ENCODE measurements at places on chromosomes 2 and 18.
A peak's percentile ranks its signal among the peaks of the same experiment; 100 is the strongest.

DNA sequence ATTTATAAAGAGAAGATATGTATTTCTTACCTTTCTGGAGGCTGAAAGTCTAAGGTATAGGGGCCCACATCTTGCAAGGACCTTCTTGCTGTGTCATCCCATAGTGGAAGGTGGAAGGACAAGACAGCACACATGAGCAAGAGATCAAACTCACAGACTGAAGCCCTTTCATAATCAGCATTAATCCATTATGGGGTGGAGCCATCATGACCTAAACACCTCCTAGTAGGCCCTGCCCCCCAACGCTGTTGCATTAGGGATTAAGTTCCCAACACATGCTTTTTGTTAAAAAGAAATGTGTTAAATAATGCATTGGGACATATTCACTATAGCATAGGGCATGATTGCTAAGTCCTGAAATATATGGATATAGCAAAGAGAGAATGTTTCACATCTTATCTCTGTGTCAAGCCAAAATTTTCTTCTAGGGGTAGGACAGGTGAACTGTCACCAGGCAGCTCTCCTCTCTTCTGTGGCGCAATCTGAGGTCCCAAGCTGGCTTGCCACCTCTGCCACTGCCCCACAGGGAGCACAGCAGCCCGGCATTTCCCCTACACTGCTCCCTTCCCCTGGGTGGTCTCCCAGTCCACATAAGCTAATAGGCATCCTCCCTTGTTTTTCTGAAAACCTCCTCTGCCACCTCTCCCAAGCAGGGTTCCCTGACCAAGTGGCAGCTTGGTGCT is 8.3 kb upstream of the CTIF start:
- DNase-seq: no peak

DNA sequence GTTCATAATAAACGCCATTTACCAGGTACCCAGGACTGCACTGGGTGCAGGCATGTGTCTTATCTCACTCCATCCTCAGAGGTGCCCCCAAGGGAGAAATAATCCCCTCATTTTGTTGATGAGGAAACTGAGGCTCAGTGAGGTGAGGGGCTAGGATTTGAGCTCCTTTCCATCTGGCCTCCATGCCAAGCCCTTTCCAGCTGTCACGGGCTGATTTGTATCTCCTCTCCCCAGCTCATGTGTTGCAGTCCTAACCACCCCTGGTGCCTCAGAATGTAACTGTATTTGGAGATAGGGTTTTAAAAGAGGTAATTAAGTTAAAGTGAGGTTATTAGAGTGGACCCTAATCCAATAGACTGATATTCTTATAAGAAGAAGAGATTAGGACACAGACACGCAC is 137.3 kb downstream of the MYCN start:
- no peak for DNase-seq

DNA sequence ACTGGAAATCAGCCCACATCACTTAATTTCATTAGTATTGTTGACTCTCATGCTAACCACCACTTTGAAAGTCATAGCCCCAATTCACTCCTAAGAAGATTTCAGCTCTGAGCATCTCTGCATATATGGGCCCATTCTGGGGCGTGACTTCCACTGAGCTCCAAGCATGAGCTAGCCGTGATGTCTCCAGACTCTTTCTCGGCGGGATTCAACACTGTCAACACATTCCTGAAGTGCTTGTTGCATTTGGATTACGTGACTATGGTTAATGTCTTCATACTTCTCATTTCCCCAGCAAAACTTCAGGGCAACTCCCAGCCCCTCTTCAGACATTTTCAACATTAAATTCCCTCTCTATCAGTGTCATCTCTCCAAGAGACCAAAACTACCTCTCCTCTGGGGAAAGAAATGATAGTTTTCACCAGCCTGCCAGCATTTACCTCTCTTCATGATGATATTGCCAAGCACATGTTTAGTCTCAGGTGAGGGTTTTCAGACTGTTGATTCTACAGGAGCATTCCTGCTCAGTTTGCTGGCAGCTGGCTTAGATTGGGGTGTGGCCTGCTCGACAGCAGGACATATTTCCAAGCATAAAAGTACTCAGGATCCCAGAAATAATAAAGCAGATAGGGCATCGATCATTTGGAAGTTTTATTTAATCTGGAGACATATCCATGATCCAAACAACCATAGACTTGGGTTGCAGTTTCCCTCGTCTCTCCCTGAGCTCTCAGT is 81.7 kb downstream of the FEZ2 start:
- DNase-seq: no peak

DNA sequence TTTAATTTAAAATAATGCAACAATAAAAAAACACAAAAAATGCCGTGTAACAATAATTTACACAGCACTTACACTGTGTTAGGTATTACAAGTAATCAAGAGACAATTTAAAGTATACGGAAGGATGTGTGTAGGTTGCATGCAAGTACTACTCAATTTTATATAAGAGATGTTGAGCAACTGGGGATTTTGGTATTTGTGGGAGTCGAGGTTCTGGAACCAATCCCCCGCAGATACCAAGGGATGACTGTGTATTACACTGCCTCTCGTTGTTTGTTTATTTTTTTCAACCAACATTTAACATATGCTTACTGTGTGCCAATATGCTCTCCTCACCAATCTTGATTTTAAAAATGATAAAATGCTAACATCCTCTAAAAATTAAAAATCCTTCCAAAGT is 24.8 kb downstream of the MAP3K2 start:
- DNase-seq: no peak

DNA sequence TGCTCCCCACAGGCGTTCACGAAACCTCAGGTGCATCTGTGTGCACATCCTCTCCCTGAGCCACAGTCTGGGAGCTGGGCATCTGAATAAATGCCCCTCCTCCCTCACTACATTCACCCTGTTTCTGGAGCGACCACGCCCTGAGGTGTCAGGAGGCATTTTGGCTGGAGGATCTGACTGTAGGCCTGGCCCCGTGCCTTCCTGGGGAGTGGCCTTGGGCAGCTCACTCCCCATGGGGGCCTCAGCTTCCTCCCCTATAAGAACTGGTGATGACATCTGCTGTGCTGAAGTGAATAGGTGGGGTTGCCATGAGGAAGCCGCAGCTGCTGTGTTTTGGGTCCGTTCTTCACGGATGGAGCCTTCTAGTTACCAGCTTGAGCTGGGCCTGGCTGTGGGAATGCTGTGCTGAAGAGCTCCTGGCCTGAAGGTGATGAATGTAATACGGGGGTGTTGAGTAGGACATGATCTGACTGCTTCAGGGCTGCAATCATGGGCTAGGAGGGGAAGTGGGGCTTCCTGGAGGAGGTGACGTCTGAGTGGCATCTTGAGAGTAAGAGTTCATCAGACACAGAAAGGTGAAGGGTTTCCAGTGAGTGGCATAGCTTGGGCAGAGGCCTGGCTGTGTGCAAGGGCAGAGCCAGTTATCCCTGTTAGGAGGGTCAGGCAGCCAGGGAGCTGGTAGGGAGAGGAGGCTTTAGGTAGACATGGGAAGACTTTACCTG is 58.2 kb downstream of the GLI2 start:
- no peak for DNase-seq

GRCh38 chr2:131413785-131414184 is 49.8 kb upstream of the RAB6D start:
- DNase-seq: no peak

DNA sequence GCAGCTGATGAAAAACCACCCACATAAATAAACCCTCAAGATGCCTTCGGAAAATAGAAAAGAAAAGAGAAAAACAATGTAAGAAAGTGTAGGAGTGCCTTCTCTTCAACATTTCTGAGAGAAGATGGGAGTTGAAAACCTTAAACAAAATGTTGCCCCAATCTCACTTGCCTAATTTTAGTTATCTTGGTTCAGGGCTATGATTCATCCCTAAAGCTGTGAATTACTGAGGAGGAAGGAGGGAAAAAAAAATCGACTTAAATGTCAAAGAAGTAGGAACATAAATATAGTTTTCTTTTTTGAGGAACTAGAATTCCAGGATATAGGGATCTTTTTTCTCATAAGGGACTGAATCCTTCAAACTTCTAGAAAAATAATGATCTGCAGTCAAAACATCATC is 360.3 kb downstream of the TGIF1 start:
- no peak for DNase-seq

GRCh38 chr18:9494778-9495331 is 19.5 kb downstream of the RALBP1 start:
- DNase-seq: peak; percentile 45

DNA sequence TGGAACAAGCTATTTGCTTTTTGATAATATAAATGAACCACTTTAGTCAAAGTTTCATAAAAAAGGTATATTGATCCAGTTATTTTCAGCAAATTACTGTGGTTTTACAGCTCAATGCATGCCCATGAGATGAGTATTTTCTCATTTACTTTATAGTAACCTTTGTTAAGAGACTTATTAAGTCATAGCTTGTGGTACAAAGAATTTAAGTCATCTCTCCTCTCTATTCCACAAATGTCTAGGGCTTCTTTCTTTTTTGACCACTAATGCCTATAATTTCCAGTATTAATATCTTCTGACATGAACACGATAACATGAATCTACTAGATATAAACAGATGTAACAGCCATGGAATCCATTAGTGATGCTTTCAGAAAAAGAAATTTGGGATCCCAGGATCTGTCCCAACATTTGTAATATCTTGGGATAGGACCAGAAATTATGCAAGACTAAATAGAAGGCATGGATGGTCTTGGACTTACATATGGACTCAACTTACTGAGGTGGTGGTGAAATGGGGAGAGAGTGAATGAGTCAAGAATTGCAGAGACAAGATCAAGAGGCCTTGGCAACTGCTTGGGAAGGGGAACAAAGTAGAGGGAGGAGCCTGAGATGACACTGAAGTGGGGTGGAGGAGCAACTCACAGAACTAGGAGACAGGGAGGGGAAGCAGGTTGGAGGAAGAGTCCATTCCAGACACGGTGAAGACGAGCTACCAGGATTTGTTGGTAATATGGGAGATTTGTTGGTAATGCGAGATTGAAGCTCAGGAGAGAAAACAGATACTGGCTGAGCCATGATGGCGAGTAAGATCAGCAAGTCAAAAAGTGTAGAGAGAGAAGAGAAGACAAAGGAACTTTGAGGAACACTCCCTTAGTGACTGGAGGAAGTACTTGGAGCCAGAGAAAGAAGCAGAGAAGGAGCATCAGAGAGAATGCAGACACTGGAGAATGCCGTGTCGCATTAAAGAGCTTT is 42.4 kb upstream of the KDM3A start:
- no peak for DNase-seq

All from SW 1271 (cell line).